ENCODE measurements at places on chromosomes 5 and 9.

DNA sequence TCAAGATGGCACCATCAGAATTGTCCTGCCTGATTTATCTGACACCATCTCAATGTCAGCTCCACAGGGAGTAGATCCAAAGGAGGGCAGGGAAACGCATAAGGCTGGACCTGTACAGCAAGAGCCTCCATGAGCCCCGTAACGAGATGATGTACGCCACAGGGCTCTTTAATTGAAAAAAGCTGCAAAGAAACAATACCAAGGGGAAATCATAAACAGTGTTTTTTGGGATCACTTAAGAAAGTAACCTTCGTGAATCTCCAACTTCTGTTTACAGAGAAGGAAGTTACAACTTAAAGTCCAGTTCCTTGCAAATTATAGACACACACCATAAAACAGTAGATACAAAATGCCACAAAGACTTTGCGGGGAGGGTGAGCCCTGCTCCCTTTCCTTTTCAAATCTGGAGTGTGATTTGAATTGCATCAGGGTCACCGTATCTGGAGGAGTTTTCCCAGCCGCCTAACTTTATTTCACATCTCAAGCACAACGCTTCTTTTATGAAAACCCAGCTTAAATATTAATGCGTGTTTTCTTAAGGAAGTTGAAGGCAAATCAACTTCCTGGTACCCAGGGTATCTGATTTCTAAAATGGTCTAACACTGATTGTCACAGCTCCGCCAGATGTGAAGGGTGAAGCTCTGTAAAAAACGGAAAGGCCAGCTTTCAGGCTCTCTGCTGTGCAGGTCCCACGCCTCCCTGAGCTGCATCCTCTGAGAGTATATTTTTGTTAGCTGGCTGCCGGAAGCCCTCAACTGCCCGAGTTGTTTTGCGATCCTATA, 88.9 kb downstream of the EBF1 start:
- no peak for DNase-seq

GRCh38 chr9:129237164-129237611, 59.1 kb upstream of the IER5L start:
- DNase-seq: no peak

- DNase-seq: no peak
Measured at GRCh38 chr9:22142671-22143070, 133.6 kb upstream of the CDKN2B start.

GRCh38 chr5:159787837-159788236, 128.4 kb upstream of the ADRA1B start:
- DNase-seq: no peak

GRCh38 chr5:97192580-97193354, 9.7 kb upstream of the RIOK2 start:
- DNase-seq: no peak

DNA sequence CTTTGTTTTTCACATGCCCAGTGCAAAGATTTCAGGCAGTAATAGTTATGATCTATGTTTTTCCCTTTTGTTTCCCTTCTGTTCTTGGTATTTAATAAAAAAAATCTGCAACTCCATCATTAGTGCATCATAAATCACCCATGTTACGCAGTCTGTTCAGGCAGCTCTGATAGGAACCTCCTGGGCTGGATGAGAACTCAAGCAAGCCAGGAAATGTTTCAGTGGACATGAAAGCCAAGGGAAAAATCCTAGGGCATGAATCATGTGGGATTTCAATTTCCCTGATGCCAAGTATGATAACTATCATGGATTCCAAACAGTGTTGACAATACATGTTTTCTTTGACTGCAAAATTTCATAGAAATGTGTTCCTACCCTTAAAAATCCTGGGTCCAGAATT, 119.7 kb upstream of the TARS1 start:
- no peak for DNase-seq

DNA sequence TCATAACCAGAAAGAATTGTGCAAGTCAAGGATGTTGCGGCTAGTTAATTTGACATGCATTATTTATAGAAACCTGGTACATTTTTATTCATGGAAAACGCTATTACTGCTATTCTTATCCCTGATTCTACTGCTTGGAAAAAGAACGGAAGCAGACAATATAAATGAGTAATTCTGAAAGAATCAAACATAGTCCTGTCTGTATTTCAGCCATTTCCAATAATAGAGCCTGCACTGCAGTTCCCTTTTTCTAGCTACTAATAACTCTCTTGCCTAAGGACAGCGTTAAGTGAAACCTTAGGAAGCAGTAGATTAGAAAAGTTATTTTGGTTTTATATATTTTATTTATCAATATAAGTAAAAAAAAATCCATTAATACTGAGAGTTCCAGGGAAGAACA, 414.9 kb downstream of the CYLC2 start:
- DNase-seq: no peak

DNA sequence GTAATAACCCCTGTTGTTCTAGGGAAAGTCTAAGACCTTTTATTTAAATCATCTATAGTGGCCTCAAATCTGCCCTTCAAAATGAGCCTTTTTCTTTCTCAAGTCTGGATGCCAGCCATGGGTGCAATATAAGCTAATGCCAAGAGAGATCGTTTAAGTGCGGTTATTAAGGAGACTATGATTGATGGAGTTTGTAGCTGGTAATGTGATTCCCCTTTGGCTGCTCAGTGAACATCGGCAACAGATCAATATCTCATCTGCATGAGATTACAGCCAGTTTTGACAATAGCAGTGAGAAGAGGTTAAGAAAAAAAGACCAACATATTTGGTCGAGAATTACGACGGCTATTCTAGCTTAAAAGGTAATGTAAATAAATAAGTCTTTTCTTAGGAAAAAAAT, 1049.4 kb upstream of the NUDT12 start:
- DNase-seq: no peak

GRCh38 chr9:11893331-11893730, 799.9 kb upstream of the TYRP1 start:
- DNase-seq: no peak

DNA sequence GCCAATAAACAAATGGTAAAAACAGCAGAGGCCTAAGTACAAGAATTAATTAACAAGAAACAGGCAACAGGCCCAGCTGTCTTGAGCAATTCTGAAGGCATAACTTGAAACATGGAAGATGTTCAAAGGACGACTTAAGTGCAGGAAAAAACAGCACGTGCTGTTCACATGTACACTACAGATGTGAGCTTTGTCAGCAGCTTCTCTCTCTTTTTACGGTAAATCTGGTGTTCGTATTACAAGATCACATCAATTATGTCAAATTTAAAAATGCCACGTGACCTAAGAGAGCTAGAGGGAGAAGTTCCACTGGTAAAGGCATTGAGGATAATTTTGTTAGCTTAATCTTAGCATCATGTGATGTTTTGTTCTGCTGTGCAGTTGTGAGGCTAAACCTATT, 281.1 kb downstream of the PSAT1 start:
- DNase-seq: no peak

GRCh38 chr9:4740388-4740637, 689 bp downstream of the AK3 start:
- DNase-seq: no peak

GRCh38 chr9:16058131-16058549, 505.3 kb downstream of the CCDC171 start:
- no peak for DNase-seq

DNA sequence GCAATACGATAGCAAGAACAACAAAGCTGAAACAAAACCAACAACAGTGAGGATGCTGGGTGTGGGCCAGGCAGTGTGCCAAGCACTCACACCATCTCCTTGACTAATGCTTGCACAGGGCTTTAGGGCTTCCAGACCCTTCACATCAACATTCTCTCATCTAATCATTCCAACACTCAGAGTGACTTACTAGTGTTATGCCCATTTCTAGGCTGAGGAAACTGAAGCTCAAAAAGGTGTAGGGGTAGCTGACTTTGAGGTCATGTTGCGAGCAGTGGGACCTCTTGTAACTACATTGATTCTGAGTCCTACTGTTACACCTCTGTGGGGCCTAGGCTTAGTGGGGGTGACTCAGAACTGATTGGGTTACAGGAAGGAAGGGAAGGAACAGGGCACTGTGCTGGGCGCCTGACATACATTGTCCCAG, 9.7 kb downstream of the ANGPTL2 start:
- DNase-seq: no peak

DNA sequence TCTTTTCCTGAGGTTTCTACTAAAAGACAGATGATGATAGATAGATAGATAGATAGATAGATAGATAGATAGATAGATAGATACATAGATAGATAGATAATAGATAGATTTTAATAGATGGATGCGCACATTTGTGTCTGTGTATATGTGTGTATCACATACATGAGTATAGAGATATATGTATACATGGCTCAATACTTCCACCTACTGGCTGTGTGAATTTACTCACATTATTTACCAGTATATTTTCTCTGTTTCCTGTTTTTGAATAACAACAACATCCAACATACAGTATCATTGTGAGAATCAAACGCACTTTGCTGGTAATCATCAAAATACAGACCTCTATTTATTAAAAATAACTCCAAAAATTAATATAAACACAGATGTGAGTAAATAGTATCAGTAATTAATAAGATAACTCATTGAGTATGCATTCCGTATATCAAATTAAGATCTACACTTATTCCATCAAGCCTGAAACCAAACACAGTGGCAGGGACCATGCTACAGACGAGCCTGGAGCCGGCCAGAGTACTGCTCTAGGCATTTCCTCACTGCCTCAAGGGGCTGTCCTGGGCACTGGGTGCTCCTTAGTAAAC, 338.0 kb downstream of the SEMA5A start:
- no peak for DNase-seq

DNA sequence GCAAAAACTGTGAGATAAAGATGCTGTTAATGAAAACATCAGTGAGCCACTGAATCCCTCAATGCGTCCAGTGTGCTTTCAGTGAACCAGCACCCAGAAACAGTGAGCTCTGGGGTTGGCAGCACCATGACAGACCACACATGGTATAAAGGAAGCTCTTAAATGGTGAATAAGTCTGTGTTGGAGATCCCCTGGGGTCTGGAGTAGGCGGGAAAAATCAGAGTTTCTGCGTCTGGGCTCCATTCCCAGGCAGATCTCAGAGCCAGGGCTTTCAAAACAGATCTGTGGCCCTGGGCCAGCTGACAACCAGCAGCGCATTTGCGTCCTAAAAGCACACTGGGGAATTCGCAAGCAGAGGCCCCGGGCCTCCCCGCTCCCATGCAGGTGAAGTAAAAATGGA, 233.5 kb downstream of the FRMD3 start:
- DNase-seq: no peak

DNA sequence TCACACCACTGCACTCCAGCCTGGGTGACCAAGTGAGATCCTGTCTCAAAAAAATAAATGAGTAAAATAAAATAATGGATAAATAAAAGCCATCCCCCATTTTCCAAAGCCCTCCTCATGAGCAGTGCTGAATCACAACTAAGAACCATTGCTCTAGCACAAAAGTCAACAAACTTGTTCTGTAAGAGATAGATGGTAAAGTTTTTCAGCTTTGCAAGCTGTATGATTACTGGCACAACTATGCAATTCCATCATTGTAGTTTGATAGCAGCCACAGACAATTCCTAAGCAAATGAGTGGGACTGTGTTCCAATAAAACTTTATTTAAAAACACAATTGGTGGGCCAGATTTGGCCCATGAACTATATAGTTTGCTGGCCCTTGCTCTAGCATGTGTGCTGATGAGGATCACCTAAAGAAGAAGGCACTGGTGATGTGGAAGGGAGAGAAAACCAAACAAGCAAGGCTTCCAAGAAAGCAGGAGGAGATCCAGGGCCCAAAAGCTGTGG, 64.6 kb downstream of the NEURL1B start:
- no peak for DNase-seq

DNA sequence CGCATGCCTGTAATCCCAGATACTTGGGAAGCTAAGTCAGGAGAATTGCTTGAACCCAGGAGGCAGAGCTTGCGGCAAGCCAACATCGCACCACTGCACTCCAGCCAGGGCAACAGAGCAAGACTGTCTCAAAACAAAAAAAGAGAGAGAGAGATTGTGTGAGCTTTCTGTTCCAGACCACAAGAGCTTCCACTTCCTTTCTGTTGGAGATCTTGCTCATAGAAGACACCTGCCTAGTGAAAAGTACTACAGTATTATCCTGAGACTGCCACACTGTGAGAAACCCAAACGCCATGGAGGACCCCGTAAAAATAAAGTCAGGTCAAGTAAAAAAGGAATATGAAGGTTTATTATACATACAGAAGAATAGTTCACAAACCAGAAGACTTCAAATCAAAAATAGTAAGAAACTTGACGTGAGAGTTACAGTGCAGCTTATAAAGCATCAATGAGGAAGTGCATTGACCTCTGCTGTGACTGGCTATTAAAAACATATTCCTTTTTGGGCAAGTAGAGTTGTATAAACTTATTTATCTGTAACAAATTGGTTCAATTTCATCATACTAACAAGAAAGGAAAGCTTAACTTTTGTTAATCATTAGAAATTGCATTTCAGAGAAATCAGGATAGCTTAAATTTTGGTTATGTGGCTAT, 4.3 kb upstream of the EMB start:
- DNase-seq: no peak

DNA sequence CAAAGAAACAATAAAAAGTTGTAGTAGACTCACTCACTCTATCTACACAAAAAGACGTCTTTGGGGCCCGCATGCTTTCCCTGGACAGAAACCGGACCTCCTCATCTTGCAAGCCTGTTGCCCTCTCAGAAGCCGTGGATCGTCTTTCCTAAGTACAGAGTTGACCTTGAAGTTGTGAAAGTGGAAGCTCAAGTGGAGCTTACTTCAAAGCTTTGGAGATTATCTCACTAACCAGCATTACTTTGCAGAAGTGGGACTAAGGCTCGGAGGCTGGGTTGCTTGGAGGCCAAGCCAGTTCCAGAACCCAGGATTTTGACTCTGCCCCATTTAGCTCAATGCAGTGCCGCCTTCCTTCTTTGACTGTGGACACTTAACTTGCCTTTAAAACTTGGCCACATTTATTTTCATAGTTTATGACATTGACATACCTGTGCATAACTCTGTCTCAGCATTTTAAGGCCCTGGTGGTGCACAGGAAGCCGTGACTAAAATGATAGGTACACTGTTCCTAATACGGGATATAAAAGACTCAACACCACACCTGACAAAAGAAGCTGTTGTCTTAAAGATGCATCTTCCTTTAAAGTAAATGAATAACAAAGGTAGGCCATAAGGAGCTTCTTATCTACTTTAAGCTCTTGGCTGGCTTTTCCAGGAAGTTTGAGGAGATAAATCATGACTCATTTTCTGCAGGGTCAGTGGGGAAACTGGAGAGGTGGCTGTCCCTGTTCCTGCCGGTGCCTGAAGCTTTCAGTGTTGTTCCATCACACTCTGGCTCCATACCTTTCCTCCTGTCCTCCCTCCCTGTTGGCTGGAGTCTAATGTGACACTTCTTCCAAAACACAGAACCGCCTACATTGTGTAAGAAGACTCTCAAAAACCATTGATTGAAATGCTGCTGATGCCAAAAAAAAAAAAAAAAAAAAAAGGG, 10.7 kb downstream of the SLC25A25 start:
- DNase-seq: peak; percentile 66

- DNase-seq: no peak
Measured at GRCh38 chr9:134861595-134862334, 18.8 kb upstream of the FCN2 start.

All from Caco-2 (cell line).